ENCODE measurements at places on chromosomes 5 and 9. TPM values are rescaled to one million over a fixed set of nuclear protein-coding genes. Genes with fewer than 3 reads are reported as not detected.

GRCh38 chr5:153373130-153373498 is 117.4 kb upstream of the GRIA1 start:
- DNase-seq: no peak

DNA sequence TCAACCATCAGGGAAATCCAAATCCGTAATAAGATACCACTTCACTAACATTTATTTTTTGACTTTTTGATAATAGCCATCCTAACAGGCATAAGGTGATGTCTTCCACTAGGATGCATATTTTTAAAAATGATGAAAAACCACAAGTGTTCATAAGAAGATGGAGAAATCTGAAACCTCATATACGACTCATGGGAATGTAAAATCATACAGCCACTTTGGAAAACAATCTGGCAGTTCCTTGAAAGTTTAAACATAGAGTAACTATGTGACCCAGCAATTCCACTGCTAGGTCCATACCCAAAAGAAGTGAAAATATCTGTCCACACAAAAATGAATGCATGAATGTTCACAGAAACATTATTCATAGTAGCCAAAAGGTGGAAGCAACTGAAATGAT is 431.0 kb downstream of the ENC1 start:
- no peak for DNase-seq

The PTGER4 gene
- 62.8 TPM for total RNA-seq

The C5orf46 gene
- total RNA-seq: not detected

The IL11RA gene
- 17.4 TPM for total RNA-seq

All from activated CD8-positive, alpha-beta T cell treated with anti-CD3 and anti-CD28 coated beads for 36 hours (primary cell).